ENCODE measurements at places on chromosomes 12 and 14.

GRCh38 chr14:64753374-64753773 is 49.1 kb downstream of the PLEKHG3 start:
- no peak for DNase-seq

DNA sequence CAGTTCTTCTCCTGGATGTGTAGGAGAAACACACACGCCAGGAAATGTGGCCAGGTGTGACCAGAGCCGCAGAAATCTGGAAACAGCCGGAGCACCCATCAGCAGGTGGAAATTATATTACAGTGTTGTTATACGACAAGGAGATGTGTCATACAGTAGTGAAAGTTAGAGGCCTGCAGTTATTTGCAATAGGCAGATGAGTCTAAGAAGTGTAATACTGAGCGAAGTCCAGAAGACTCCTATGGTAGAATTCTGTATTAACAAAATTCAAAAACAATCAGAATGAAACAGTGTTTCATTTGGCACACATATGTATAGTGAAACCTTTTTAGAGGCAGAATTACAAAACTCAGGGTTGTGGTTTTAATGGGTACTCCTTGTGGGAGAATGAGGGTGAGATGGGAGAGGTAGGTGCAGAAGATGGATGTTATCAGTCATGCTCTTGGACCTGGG is 39.3 kb upstream of the AMN start:
- no peak for DNase-seq

GRCh38 chr14:76998910-76999309 is 29.6 kb downstream of the IRF2BPL start:
- DNase-seq: no peak

DNA sequence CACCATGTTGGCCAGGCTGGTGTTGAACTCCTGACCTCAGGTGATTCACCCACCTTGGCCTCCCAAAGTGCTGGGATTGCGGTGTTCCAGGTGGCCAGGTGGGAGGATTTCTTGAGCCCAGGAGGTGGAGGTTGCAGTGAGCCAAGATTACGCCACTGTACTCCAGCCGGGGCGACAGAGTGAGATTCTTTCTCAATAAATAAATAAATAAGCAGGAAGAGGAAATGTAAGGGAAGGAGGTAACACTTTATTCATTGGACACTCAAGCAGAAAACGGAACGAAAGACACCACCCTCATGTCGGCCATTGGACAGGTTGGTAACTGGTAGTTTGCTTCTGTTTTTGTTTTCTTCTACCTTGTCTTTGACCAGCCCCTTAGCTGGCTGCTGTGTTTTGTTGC is 13.0 kb upstream of the NFATC4 start:
- DNase-seq: no peak

DNA sequence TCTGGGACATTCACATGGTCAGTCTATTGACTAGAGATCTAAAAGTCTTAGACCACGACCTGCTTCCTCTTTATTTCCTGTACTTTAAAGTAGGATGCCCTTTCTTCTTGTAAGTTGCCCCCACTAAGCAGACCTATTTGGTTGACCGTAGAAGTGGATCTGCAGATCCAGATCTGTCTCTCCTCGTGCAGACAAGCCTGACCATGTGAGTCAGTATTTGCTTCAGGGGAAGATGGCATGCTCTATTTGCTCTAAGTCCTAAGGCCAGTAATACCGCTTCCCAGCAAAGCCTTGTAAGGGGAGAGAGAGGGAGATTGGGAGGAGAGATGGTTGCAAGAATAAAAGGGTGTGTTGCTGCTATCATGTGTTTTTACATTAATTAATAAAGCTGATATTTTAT is 46.8 kb downstream of the KCNC2 start:
- no peak for DNase-seq

GRCh38 chr12:9724023-9724422 is 8.9 kb downstream of the CLECL1 start:
- no peak for DNase-seq

DNA sequence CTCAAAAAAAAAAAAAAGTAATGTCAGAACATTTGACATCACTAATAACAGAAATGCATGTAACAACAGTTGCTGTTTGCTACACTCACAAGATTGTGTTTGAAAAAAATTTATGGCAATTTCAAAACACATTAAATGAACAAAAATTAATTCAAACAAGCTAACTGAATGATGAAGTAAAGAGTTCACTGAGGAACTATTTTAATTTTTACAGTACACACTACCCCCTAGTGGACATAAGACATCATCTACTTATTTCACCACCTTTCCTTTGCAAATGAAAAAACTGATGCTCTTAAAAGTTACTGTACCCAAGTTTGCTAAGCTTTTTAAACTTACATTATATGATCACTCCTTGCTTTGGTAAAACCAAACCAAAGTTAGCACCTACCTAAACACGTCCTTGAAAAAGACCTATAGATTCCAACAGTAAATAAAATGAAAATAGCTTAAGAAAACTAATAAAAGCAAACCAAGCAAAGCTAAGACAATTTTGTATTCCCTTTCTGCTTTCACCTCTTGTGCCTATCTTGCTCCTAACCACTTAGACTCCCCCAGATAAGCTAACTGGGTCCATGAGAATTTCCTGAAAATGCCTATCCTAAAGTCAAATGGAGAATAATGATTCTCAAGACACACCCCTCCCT is 22.2 kb downstream of the UBE2N start:
- DNase-seq: no peak

- no peak for DNase-seq
These were observed 10.7 kb upstream of the M6PR start for GRCh38 chr12:8960176-8960575.

DNA sequence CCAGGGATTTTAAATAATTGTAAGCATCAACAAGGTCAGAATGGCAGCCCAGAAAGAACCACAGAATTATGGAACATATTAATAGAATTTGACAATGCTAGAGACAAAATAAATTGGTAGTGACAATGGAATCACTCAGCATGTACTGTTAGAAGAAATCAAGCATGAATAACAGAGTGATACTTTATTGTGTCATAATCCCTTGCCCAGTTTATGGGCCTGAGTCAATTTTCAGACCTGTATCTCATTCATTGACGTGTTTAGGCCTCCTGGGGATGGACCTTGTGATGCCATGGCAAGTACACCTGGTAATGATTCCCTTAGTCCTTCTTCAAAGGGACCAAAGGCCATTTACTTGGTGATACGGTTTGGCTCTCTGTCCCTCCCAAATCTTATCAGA is 12.8 kb upstream of the CCDC91 start:
- DNase-seq: no peak

DNA sequence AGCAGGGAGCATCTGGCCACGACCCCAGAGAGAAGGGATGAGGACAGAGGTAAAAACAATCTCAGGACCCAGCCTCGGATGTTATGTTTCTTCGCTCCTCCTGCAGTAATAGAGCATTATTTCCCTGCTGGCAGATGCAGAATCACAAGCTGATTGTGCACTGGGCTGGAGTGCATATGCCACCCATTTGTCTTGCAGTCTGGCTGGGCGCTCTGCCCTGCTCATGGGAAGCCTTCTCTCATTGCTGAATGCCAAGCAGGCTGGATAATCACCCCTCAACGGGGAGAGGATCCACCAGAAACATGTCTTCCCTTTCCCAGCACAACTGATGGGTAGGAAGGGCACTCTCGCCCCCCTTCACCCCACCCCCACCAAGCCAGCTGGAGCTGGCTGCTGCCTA is 8.5 kb upstream of the VASH1 start:
- no peak for DNase-seq

GRCh38 chr12:77354766-77355362 is 289.5 kb upstream of the E2F7 start:
- no peak for DNase-seq

DNA sequence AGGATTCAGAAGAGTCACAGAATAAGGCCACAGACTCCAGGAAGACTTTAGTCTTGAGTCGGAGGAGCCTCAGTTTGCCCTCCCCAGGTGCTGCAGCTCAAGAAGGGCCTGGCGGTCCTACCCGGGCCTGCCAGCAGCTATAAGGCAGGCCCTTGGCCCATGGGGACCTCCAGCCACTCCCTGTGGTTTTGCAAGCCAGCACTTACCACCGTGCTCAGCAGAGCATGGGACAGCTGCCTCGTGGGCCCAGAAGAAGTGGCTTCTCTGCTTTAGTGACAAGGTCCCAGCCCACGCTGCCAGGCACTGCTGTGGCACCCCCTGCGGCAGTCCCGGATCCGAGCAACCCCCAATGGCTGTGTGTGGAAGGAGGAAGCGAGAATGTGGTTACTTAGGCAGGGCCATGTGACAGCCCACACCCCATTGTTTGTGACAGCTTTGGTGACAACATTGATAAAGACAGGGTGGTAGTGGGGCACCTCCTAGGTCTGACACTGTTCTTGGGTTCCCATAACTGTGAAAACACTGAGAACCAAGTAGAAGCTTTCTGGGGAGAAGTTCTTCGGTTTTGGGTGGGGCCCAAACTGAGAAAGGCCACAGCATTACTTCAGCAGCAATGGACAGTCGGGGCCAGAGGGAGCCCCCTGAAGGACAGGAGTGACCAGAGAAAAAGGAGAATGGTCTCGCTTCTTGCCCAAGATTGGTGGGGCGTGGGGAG is at the start of gene SELPLG:
Gene SELPLG, minus strand, starts transcription at position 361 of the 715 bp plus-strand sequence. CDS start 9,587 bp downstream, outside the sequence.
- no peak for DNase-seq

GRCh38 chr12:105477873-105478272 is 147.4 kb downstream of the C12orf75 start:
- DNase-seq: no peak

- DNase-seq: no peak
These were observed 7.1 kb downstream of the SNRNP35 start for GRCh38 chr12:123465084-123465483.

- DNase-seq: no peak
These were observed 4.7 kb upstream of the EIF2S3B start for GRCh38 chr12:10501030-10501429.

GRCh38 chr12:70338531-70338930 is 27.6 kb upstream of the KCNMB4 start:
- no peak for DNase-seq

- DNase-seq: no peak
These were observed 13.5 kb upstream of the ACTR6 start for GRCh38 chr12:100187068-100187467.

GRCh38 chr12:57770734-57771133 is 1.2 kb downstream of the METTL1 start:
- no peak for DNase-seq

- no peak for DNase-seq
These were observed 217.1 kb upstream of the BTG1 start for GRCh38 chr12:92362785-92363184.
